ENCODE measurements at places on chromosomes 4 and X. TPM values are rescaled to one million over a fixed set of nuclear protein-coding genes. Genes with fewer than 3 reads are reported as not detected.
A peak's percentile ranks its signal among the peaks of the same experiment; 100 is the strongest.

- no peak for DNase-seq
These were observed 32.2 kb downstream of the FNIP2 start for GRCh38 chr4:158801066-158801465.

DNA sequence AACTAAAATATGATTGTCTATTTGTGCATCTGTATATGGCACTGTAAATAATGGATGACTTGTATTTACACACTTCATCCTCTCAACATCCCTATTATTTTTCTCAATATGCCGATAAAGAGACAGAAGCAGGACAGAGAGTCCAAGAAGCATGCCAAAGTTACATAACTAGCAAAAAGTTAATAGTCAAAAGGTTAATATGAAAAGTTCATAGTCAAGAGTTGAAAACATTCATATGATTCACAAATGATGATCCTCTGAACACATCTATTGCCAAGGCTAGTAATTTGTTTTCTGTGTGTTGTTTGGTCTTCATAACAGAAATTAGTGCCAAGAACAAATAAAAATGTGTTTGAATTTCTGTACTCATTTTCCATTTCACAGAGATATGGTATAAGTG, 231.0 kb downstream of the ADAMTS3 start:
- no peak for DNase-seq

DNA sequence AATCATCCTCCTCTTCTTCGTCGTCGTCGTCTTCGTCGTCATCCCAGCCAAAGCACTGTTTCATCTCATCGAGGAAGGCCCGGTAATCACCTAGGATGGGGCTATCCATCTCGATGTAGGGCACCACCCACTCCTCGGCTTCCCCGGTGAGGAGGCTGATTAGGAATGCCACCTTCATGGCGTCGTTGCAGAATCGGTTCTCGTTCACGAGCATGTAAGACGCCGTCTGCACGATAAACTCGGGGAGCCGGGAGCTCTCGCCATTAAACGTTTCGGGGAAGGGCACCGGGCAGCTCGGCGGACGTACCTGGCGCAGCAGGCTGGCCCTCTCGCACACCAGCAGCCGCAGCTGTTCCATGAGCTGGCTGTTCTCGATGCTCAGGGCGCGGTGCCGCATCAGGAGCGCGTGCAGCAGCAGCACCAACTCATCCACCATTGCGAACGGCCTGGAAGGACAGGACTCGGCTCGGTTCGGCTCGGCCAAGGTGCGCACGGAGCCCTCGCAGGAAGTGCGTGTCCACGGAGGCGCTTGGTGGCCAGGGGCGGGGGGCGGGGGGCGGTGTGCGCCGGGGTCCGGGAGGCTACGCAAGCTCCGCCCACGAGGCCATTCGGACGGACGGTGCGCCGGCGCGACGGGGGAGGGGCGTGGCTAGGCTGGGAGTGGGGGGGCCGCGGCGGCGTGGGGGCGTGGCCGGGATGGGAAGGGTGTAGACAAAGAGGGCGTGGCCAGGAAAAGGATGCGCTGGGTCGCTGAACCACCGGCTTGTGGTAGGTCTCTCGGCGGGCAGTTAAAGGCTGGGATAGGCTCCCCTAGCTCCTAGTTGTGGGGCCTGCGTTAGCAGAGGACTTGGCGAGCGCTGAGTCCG, at the start of gene LDOC1:
Gene LDOC1, minus strand, starts transcription at position 544 of the 866 bp plus-strand sequence. Its CDS starts 108 bp downstream, at position 436.
- peak; percentile 35 for DNase-seq

- DNase-seq, result no peak
These were observed 94.8 kb upstream of the PSAPL1 start for GRCh38 chr4:7529368-7530080.

- no peak for DNase-seq
These were observed 107.4 kb upstream of the MSX1 start for GRCh38 chr4:4752025-4752424.

DNA sequence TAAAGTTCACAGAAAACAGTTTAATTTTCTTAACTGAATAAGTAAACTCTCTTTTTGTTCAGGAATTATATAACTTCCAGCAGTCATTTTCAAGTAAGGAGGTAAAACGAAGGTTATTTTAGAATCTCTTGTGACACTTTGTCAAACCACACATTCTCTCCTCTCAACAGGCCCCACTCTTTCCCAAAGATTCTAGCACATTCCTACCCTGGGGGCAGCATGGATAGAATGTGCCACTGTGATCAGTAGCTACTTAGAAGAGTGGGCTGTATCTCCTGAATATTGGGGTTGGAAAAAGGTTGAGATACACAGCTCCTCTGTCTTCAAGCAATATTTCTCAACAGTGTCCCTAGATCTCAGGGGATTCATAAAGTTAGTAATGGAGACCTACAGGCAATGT, 157.6 kb downstream of the EMCN start:
- no peak for DNase-seq

DNA sequence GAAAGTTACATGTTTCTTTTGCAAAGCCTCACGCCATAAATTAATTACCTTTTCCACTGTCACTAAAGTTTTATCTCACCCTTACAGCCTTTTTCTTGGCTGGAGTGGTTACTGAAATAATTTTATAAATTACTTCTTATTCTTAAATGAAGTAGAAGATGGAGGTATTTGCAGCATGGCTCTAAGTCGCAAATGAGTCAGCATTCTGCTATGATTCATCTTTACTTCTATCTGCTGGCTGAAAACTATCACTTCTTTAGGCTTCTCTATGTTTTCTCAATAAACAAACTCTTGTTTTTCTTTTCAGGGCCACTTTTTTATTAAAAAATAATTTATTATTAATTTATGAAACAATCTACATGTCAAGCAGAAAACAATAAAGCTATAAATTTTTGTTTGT, 210.2 kb upstream of the GYPA start:
- DNase-seq, result no peak

GRCh38 chr4:13701937-13702446, 74.5 kb upstream of the BOD1L1 start:
- DNase-seq, result no peak

- no peak for DNase-seq
These were observed 10.0 kb upstream of the SGMS2 start for GRCh38 chr4:107814758-107815157.

DNA sequence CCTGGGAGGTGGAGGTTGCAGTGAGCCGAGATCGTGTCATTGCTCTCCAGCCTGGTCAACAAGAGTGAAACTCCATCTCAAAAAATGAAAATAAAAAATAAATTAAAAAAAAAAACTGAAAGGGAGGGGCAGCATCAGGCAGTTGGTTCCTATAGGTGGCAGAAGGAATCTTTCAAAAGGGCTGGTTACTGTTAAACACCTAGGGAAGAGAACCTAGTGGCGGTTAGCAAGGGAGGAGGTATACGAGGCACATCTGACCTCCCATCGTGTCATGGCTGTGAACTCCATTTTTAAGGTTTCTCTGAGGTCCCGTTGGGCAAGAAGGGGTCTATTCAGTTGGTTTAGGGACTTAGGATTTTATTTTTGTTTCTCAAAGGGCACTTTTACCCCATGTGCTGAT, 150.1 kb downstream of the SLC7A11 start:
- no peak for DNase-seq

- DNase-seq, result no peak
These were observed 184.7 kb upstream of the ZCCHC13 start for GRCh38 chrX:74119016-74119910.

- no peak for DNase-seq
These were observed 95.6 kb downstream of the TMA16 start for GRCh38 chr4:163590103-163590502.

DNA sequence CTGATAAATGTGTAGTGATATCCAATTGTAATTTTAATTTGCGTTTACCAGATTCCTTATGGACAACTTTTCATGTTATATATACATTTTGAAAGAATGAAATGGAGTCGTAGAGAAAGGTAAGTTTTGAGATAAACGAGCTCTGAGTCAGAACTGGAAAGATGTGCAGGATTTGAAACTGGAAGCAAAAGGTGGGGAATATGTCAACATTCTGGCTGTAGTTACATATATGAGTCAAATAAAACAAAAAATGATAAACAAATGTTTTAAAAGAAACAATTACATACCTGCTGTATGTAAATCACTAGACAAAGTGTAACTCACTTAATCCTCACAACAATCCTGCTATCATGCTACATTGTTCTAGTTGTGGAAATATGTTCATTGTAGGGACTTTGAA, 84.0 kb downstream of the LPAR4 start:
- no peak for DNase-seq

DNA sequence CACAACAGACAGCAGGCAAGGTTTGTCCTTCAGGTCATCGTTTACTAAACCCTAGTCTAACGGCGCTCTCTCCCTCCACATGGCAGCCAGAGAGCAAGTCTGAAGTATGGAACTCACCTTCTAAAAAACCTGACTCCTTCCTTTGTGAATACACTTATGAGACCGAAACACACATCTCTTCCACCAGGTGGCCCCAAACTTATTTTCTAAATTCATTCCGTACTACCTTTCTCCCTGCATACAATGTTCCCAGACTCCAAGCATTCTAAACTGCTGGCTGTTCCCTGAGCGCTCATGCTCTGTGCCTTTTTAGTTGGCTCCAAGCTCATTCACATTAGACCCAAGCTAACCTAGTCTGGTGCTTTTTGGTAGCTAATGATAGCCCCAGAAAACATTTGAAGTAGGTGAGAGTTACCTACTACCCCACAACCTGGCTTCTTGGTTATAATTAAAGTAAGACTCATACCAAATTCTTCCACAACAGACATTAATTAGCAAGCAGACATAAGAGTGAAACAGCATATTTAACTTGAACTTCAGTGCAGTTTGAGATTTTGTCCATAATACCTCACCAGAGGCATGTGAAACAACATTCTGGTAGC, 67.6 kb upstream of the DCLK2 start:
- DNase-seq, result peak; percentile 32

DNA sequence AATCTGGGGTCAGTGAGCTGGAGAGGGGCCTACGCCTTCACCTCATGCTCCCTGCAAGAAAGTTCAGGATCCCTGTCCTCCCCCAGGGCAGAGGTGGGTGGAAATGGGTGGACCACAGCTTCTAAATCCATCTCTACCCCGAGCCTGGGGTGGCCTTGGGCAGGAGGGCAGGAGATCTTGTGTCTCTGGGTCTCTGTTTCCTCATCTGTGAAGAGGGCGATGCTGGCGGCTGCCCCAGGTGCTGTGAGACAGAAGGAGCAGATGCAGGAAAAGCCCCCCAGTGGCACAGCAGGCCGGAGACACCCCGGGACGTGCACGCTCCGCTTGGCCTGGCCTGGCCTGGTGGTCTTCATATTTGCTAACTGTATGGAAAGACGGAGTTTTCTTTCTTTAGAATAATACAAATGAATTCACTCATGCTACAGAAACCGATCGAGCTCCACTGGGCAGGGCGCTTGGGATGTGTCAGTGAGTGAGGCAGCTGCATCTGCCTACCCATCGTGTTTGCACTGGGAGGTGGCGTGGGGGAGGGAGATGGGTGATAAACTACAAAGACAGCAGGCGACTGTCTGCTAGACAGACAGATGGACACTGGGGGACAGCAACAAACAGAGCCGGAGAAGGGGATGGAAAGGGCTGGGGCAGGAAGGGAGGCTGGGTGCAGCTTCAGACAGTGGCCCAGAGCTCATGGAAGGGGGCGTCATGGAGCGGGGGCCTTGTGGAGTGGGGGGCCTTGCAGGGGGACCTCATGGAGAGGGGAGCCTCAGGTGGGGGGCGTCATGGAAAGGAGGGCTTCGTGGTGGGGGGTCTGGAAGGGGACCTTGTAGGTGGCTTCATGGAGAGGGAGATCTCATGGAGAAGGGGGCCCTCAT, 136.2 kb downstream of the CPZ start:
- DNase-seq, result no peak

DNA sequence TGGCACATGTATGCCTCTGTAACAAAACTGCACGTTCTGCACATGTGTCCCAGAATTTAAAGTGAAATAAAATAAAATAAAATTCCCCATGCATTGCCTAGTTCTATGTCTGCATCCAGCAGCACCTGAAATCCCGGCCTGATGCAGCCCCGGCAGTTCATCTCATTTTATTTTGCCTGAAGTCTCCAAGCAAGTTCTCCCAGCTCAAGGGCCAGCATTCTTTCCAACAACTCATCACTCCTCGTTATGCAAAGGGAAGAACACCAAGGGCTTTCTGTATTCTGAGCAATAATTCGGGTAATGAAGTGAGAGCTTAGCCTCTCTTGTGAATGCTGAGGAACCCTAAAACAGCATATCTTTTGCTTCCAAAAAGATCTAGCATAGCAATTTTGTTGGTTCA, 2.7 kb downstream of the ENPP6 start:
- no peak for DNase-seq

- DNase-seq, result no peak
These were observed 250.7 kb downstream of the RAPGEF2 start for GRCh38 chr4:159353422-159354116.

- DNase-seq, result no peak
These were observed 92.0 kb upstream of the EMCN start for GRCh38 chr4:100609810-100610209.

GRCh38 chrX:1928805-1929204, 313.9 kb downstream of the ASMT start:
- no peak for DNase-seq

DNA sequence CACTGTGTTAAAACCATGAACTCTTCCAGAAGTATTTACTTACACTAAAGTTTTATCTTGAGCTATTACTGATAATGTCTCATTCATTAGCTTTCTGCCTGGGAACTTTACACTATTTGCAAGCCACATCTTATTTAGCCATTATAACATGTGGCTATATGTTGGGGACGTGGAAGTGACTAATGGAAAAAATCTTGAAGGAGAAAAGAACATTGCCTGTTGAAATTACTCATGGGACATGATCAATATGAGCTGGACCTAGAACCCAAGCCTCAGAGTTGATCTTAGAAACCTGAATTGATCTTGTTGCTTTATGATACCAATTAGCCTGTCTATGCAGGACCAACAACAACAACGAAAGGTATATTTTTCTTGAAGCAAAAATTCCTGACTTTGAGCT, 22.5 kb upstream of the ARHGAP6 start:
- DNase-seq, result no peak

DNA sequence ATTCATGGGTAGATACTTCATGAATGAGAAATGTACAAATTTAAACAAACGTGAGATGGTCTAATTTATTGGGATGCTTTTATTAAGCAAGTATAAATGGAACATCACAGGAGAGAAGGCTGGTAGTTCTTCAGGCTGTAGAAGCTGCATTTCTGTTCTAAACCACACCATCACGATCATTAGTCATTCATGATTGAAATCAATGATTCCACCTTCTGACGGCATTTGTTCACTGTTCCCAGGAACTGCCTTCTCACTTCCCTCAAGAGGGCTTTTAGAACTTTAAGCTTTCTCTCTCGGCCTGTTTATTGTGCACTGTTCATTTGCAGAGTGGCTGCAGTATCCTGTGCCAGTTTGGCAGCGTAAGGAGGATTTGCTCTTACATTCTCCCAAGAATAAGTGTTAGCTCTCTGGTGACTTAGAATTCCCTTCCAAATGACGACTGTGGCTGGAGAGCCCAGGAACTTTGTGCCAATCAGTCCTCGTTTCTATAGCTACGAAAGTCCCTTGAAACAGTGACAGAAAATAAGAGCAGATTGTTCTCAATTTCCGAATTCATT, 54.7 kb downstream of the MFAP3L start:
- DNase-seq, result no peak

- DNase-seq, result no peak
These were observed 15.0 kb downstream of the NKX3-2 start for GRCh38 chr4:13529128-13529919.

The CFAP47 gene
- 0.37 TPM for total RNA-seq

The IRAK1 gene
- total RNA-seq, result 9.5 TPM

The DIPK2B gene
- 18.3 TPM for total RNA-seq

The CTAG2 gene
- total RNA-seq, result not detected

The ANXA10 gene
- total RNA-seq, result not detected

The SEC24B gene
- total RNA-seq, result 37.8 TPM

The GAB3 gene
- total RNA-seq, result 8.0 TPM

The RRH gene
- total RNA-seq, result 0.16 TPM

The SOX3 gene
- not detected for total RNA-seq

The ATP2B3 gene
- 0.69 TPM for total RNA-seq

Data from urinary bladder (tissue), 4 donors.